Right forelimb (tissue), 1 donor: ENCODE measurements at places on chromosomes 16 and 17.

- no peak for DNase-seq
Measured at GRCh38 chr17:77178563-77178962, 37.8 kb downstream of the SEC14L1 start.

DNA sequence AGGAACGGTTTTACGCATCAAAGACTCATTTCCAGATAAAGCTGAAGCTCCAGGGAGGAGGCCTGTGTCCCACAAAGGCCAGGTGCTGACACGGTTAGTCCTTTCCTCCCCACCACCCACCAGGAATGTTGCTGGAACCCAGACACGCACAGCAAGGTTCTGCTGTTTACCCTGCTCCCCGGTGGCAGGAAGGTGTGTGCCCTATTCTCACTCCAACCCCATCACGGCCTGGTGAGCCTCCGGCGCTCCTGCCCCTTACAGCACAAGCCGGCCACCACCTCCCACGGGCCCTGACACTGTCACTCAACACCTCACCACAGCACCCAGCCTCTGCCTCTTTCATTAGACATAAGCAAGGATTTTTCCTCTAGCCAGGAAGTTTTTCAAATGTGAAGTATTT, 47.8 kb downstream of the ANKRD11 start:
- DNase-seq, result no peak

DNA sequence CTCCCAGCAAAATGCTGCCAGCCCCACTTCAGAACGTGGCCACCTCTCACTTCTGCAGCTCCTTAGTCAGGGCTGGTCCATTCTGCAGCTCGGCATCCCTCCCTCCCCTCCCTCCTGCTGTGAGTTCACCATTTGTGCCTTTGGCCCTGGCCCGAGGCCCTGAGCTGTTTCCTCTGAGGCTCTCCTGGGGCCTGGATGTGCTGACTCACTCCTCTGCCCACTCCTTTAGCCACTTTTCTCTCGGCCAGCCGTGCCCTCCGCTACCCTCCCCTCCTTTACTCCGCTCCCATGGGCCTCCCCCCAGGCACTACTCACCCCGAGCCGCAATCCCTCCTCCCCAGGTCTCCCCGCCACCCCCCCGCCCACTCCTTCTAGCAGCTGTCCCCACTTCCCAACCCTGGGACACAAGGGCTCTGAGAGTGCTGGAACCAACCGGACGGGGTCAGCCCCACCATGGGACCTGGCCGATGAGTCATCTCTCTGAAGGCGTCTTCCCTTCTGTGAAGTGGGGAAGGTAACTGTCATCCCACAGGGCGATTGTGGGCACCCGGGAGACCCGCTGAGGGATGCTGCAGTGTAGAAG, 11.5 kb downstream of the KCNG4 start:
- peak; percentile 74 for DNase-seq

GRCh38 chr16:80883159-80883642, 78.8 kb upstream of the CDYL2 start:
- DNase-seq, result no peak

DNA sequence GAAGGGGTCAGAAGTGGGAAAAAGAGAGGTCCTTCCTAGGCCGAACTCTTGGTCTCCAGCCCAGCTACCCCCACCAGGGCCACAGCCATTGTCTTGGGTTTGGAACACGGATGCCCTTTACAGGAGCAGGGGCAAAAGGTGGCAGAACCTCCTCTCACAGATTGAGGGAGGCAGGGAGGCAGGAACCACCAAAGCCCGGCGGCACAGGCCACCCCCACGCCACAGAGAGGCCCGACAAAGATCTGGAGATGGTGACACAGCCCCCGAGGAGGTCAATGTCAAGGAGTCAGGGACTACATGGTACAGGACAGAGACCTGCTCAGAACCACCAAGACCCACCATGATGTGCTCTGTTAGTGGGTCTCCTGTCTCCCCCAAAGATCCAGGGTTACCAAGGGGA, 44.4 kb upstream of the DLX4 start:
- DNase-seq, result no peak

- DNase-seq, result no peak
Measured at GRCh38 chr16:711084-711483, 3.8 kb upstream of the METRN start.

- DNase-seq, result no peak
Measured at GRCh38 chr16:87792205-87792565, 26.4 kb upstream of the KLHDC4 start.

- no peak for DNase-seq
Measured at GRCh38 chr17:10716218-10716617, 13.6 kb downstream of the TMEM220 start.

- DNase-seq, result no peak
Measured at GRCh38 chr17:77822302-77823030, 136.0 kb upstream of the TNRC6C start.

DNA sequence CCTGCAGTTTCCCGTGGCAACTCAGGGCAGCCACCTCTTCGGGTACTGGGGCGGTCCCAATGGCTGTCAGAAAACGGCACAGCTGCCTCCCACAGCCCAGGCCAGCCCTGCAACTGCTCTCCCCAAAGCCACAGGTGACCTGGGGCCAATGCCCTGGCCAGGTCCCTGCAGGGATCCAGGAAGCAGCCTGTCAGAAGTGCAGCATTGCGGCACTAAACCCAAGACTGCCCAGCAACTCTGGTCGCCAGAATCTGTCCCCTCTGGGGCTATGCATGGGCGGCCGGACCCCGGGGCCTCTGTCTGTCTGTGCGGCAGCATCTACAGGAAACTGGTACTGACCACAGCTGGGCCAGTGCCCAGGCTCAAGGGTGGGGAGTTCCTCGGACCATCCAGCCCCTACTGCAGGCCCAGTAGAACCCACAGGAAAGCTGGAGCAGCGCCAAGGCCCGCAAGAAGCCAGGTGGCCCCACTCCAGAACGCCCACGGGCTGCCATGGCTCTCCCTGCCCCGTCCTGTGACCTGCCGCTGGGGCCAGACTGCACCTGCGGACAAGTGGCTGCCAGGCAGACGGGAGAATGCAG, 5.5 kb downstream of the CYBC1 start:
- DNase-seq, result no peak

GRCh38 chr16:80403894-80404293, 136.9 kb upstream of the DYNLRB2 start:
- DNase-seq, result no peak

DNA sequence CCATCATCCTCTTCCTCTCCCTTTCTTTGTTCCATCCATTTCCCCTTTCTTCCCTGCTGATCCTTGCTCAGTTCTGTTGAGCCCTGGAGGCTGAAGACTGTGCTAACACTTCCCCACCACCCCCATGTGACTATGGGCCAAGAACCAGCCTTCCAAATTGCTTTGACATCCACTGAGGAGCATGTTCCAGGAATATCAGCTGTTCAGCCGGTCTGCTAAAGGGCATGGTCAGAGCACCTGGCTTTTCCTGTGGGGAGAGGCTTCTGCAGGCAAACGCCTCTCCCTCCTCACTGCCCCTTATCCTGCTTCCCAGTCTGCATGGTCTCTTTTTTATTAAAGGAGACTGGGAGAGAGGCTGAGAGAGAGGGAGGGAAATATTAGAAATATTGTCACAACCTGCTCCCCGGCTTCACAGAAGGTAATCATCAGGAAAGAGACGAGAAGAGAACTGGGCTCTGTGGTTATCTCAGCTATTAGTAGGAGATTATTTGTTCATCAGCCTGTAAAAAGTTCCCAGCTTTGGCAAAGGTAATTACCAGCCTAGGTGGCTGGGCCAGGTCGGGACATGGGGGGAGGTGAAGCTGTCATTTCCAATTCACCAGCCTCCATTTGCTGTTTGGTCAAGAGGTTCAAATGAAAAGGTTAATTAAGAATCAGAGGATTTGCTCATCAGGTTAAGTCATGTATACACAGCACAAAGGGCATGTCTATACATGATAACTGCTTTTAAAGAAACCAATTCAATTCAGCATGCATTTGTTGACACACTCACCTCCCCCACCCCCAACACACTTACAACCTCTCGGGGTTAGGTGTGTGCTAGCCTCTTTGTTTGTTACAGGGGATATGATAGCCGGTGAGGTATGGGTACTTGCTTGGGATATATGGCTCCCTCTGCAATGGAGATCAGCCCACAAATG, 83.7 kb upstream of the CRHR1 start:
- DNase-seq, result no peak

- peak; percentile 82 for DNase-seq
Measured at GRCh38 chr16:87203060-87203656, 114.0 kb downstream of the C16orf95 start.

DNA sequence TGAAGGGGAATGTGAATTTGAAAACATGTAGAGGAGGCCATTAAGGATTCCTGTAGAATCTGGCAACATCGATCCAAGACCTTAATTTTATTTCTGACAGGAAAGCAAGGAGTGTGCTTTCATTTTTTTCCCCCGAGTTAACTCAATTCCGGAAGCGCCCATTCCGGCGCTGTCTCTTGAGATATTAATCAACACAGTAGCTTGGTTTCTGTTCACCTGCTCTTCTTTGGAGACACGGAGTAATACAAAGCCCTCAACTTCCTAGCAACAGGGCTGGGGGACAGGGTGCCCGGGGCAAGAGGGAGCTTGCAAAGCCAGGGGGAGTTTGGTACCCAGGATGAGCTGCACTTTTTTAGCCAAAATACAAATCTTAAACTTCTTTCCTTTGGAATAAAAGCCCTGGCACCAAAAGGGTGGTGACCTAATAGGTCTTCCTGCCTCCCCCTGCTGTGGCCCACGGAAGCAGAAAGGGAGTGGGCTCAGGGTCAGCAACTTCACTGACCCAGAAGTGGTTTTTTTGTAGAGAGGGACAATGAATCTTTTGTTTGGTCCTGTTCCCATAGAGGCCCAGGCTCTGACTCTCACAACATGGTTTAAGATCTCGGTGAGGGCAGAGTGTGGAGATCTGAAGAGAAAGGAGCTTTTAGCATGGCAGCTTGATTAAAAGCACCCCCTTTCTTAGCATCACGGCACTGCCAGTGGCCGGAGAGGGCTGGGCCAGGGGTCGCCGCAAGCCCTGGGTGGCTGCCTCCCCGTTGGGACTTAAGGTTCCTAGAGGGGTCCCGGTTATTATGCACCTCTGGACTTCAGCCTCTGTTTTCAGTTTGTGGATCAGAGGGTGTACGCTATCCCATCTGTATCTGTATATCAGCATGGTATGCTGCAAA, 207.3 kb downstream of the CCDC182 start:
- no peak for DNase-seq
